Pericardium fibroblast (primary cell): ENCODE measurements at places on chromosomes 13 and 19. TPM values are rescaled to one million over a fixed set of nuclear protein-coding genes. Genes with fewer than 3 reads are reported as not detected.

GPR12 gene
- total RNA-seq: not detected in 2 replicates

IFNL1 gene
- not detected in 2 replicates for total RNA-seq

GAPDHS gene
- total RNA-seq: not detected in 2 replicates

TEX101 gene
- total RNA-seq: not detected in 2 replicates

SIGLEC12 gene
- not detected in 2 replicates for total RNA-seq
